ENCODE measurements at places on chromosomes 12 and 14.

DNA sequence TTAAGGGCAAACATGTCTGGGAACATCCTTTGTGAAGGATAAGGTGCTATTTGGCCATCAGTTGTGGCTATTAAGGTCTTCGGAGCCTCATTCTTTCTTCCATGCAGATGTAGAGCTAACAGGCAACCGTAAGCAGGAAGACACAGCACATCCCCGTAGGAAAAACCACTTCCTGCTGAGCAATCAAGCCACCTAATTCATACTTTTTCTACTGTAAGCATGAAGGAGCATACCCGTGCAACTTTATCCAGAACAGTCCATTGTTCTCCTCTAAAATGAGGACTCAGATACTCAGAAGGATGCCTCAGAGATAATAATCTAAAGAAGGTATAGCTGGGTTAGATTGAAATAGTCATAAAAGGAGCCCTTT is 232.0 kb downstream of the PPM1H start:
- no peak for DNase-seq

DNA sequence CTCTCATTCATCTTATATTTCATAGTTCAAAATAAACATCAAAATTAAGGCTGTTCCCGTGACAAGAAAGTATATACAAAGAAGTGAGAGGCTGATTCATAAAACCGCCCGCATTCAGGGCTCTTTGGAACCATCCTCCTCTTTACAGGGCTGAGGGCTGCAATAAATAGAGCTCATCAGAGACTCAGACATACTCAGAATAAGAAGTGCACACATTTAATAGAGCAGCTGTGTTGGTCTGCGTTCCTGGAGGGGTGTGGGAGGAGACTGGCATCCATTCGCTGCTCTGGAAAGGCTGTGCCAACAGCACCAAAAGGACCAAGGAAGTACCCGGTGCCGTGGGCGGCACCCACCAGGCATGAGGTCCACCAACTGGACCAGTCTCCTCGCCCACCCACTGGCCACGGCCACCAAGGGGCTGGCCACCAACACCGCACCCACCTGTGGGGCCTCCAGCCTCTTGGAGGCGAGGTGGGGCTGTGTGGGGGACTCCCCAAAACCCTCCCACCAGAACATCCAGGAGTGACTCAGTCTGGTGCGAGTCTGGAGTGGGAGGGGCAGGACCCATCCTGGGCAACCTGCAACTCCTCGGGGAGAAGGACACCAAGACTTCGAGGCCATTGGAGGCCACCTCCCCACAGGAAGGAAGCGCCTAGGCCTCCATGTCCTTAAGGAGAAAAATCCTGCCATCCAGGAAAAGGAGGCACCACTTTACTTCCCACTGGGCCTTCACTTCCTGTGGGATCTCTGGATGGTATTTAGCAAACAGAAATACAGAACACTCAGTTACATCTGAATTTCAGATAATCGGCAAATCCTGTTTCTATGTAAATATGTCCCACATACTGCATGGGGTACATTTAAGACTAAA is 32.7 kb downstream of the VCPKMT start:
- DNase-seq: peak; percentile 87

GRCh38 chr12:88141425-88141773 is 489 bp downstream of the CEP290 start:
- DNase-seq: no peak

DNA sequence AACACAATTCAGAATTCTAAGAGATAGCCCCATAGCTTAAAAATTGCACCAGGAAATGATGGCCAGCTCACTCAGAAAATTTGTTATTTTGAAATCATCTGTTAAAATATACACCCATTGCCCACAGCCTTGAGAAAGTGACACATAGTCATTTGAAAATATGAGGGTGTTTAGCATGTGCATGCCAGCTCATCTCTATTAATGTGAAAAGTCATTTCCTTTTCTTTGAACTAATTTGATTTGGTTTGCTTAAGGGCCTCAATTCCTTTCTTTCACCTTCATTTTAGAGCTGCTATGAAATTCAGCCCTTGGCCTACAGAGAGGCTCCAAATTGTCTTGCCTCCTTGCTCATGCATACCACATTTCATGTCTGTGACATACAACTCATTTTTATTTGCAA is 241.4 kb downstream of the PHLDA1 start:
- no peak for DNase-seq

- peak; percentile 80 for DNase-seq
Observed at GRCh38 chr12:52741375-52742195, 35.6 kb downstream of the KRT76 start.

- DNase-seq: no peak
Observed at GRCh38 chr14:96056509-96057422, 17.6 kb downstream of the C14orf132 start.

DNA sequence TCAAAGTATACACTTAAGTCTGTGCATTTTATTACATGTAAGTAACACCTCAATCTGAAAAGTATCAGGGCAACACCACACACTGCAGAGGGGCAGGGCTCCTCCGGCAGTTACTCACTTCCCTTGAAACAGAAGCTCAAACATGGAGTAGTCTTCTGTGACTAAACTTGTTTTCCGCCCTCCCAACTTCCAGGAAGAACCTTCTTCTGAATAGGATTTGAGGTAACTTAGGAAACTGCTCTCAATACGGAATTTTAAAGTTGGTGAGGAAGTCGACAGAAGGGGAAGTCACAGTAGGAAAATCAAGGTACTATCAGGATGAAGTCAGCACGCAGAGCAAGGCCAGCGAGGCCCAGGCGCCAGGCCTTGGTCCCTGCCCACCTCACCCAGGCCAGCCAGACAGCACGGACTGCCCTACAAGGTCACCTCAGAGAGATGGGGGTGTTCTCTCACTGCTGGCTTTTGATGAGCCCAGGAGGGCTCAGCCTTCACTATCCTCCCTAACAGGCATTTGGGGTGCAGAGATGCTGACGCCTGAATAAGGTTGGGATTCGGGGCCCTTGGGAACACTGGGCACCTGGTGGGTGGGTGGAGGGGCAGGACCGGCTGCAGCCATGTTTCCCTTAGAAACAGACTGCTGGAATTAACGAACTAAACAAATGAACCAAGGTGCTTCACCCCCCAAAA is 5.8 kb downstream of the ANKRD9 start:
- no peak for DNase-seq

- no peak for DNase-seq
Observed at GRCh38 chr14:26276757-26277156, 321.1 kb downstream of the NOVA1 start.

- no peak for DNase-seq
Observed at GRCh38 chr14:81625343-81625742, 91.7 kb upstream of the SEL1L start.

GRCh38 chr12:55446326-55446725 is 2.5 kb downstream of the OR6C2 start:
- DNase-seq: no peak

DNA sequence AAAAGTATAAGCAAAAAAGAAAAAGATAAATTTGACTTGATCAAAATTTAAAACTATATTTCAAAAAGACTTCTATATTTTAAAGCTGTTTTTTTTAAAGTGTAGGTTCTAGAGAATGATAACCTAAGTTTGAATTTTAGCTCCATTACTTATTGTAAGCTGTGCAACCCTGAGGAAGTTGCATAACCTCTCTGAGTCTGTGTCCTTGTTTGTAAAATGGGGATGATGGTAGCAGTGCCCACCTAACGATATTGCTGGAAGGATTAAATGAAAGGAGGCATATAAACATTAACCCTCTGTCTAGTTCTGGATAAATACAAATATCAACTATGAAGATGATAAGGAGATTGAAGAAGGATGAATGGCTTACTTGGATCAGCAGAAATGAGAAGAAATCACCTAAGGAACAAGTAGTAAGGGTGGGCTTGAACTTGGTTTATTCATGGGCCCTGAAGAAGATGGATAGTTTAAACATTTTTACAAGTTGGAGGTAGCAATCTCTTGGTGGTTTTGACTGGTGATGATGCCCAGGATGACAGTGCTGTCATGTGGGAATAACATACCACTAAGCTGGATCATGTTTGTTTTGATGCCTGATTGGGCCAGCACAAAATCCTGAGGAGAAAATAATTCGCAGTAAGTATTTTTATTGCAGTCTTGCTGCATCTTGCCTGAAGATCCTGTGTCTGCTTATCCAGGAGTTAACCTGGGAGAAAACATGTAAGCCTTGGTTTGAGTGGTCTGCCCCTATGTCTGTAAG is 35.0 kb downstream of the TXNRD1 start:
- no peak for DNase-seq

- DNase-seq: no peak
Observed at GRCh38 chr12:116365606-116366455, 88.3 kb upstream of the MED13L start.

DNA sequence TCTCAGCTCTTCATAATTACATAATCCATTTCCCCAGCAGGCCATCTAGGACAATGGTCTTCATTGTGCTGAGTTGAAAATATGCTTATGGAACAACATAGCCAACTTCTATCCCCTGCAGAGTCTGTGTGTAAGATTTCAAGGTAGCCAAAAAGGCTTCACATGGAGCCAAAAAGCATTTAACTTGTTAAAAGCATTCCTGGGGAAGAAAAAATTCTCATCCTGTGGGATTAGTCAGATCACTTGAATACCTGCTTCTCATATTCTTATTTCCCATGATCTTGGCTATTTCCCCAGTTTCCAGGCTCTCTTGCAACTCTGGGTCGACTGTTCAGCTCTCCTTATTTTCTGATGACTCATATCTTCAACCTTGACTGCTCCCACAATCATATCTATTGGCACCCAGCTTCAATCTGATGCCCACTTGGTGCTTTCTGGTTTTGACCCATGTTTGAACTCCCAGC is 178.9 kb downstream of the KLHL28 start:
- no peak for DNase-seq

- peak; percentile 68 for DNase-seq
Observed at GRCh38 chr14:75831455-75831854, 150.3 kb downstream of the TGFB3 start.

DNA sequence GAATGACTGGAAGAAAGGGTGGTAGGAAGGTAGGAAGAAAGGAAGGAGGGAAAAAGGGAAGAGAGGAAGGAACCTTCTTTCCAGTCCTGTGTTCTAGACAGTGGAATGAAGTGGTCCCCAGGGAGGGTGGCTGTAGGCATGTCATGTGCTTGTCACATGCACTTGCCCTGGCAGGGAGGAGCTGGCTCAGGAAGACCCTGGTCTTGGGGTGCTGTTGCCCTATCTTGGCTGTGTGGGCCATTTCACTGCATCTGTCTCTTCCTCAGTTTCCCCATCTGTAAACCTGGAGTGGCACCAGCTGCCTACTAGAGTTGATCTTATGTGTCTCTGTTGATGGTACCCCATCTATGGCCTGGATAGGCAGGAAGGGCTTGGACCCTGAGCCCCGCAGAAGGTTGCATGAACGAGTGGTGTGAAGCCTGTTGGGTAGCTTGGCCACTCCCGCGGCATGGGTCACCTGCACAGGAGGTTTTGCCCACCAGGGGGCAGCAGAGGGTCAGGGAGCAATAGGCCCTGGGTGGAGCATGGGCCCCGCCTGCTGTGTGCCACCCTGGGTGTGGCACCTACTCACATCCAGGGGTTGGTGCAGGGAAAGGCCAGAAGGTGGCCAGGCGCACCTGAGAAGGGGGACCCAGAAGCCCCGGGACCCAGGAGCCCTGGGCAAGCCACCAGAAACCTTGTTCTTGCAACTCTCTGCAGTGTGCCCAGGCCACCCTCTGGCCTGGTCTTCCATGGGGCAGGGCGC is 25.1 kb downstream of the MEG3 start:
- DNase-seq: peak; percentile 93

DNA sequence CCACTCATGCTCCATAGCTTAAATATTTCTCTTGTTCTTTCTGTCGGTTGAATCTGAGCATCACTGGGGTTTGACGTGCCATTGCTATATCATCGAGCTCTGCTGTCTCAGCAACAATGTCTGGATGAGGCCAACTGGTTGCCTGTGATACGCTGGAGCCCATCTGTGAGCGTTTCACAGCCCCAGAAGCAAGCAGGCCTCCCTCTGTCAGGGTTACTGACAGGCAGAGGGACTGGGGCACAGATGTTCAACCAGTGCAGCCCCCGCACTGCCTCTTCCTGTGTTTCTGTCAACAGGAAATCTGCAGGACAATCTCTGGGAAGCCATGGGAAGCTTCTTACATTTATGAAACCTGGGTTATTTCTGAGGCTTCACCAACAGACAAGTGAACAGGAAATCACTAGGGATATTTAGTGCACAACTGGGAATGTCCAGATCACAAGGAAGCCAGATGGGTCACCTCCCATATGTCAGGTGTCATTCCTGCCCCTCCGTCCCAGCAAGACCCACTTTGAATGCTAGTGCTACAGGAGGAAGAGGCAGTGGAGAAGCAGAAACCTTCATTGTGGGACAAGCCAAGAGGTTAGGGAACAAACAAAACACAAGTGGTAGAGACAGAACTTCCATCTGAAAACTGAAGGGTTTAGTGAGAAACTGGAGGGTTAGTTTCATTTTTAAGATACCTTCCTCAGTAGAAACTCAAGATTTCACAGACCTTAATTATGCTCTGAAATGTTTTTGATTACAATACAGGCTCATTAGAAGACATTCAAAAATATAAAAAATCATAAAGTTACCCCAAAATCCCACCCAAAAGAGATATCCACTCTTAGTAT is 24.1 kb downstream of the DMAC2L start:
- DNase-seq: no peak

GRCh38 chr14:68408680-68409079 is 384.2 kb downstream of the ZFP36L1 start:
- no peak for DNase-seq

- no peak for DNase-seq
Observed at GRCh38 chr12:102960766-102961465, 3.4 kb downstream of the ASCL1 start.

GRCh38 chr14:50311337-50311971 is 575 bp downstream of the L2HGDH start:
- DNase-seq: no peak

GRCh38 chr12:57181561-57182155 is 34.2 kb upstream of the LRP1-AS start:
- no peak for DNase-seq

GRCh38 chr12:91222746-91223145 is 40.1 kb upstream of the DCN start:
- no peak for DNase-seq

GRCh38 chr12:9079883-9080675 is 35.6 kb downstream of the A2M start:
- DNase-seq: no peak

- no peak for DNase-seq
Observed at GRCh38 chr12:123099560-123100192, 51.2 kb downstream of the PITPNM2 start.

- no peak for DNase-seq
Observed at GRCh38 chr14:29529418-29529817, 398.2 kb downstream of the PRKD1 start.
